ENCODE measurements at places on chromosomes 16 and 17.
A peak's percentile ranks its signal among the peaks of the same experiment; 100 is the strongest.

DNA sequence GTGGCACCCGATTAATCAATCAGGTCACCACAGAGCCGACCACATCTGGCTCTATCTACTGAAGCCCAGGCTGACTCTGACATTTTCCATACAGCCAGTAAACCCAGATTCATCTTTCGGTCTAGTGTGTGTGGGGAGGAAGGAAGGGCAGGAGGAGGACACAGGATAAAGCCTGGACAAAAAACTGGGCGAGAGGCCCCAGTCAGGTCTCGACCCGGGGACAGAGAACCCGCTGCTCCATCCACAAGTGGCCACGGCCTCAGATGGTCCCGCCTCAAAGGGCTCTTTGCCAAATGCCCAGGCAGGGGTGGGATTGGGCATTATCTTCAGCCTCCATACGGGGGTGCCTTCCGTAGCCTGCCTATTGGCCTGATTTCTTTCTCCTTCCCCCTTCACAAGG is 7.8 kb downstream of the ABR start:
- H3K27ac ChIP-seq = no peak overlapping the region
- peaks cover 75% of the 10 kb centered on the region for H3K4me1 ChIP-seq
- peaks cover 12% of the 10 kb centered on the region for H3K36me3 ChIP-seq
- H3K27me3 ChIP-seq = peaks cover 5% of the 10 kb centered on the region

DNA sequence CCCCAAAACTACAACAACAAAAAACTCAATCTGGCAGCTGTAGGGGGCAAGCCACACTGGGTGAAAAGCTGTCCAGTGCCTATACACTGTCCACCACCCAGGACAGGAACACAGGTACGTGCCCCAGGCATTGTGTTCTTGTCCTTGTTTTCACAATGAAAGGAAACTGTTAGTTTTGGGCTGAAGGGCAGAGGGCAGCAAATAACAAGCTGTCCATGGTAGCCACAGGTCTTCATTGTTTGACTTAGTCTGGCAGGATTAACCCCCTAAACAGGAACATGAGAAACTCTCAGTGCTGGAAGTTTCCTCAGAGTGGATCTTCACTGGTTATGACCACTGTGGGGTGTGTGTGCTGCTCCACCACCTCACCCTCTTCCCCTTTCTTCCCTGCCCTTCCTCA is 224.6 kb upstream of the N4BP1 start:
- H3K27me3 ChIP-seq = peaks cover 32% of the 10 kb centered on the region
- no peak for DNase-seq
- H3K4me3 ChIP-seq = no peak overlapping the region
- H3K27ac ChIP-seq = no peak overlapping the region

DNA sequence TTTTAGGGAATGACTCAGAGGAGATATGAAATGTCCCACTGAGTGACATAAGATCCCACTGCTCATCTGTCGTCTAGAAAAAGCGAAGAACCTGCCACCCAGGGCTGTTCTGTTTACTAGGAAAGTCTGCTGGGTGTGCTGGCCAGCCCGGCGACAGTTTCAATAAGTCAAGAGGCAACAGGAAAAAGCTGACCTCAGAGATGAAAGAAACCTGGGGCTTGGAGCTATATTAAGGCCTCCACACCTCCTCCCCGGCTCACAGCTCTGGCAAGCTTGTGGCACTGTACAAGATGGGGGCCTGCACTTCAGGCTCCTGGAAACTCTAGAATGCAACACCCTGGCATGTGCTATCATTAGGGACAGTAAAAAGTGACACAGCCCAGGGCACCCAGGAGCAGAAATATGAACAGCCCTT is 10.6 kb downstream of the ZFHX3 start:
- no peaks in the 10 kb centered on the region for H3K36me3 ChIP-seq
- no peak for DNase-seq
- H3K27me3 ChIP-seq = no peaks in the 10 kb centered on the region
- H3K4me3 ChIP-seq = peak overlapping the region; percentile 75
- H3K27ac ChIP-seq = peak overlapping the region; percentile 44

DNA sequence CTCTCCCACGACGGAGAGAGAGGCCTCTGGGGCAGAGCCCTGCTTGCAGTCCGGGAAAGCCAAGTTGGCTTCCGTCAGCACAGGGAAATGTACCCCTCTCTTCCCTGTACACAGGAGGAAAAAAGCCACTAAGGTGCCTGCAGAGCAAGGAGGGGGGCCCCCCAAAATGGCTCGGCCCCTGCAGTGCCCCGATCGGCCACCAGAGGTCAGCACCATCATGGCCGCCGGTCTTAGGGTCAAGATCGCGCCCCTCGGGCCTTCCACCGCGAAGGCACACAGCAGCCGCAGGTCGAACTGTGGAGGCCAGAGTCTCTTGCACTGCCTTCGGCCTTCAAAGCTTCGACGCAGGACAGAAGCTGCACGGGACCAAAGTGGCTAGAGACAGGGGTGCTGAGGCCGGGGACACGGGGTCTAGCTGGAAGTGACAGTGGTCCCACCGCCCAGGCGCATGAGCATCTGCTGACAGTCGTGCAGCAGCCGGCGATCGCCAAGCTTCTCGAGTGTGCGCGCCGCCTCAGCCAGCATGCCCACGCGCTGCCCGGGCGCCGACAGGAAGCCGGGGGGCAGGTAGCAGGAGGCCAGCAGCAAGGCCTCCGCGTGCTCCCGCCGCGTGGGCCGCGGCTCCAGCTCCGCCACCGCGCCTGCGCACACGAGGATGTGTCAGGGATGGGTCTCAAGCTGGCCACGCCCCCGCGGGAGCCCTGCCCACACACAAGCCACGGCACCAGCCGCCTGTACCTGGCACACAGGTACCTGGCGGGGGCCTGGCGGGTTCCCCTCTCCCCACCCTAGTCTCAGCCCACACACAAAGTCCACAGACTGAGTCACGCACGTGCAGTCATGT is 24.4 kb downstream of the SREBF1 start:
- peaks cover 31% of the 10 kb centered on the region for H3K4me1 ChIP-seq
- no peaks in the 10 kb centered on the region for H3K27me3 ChIP-seq
- peak; percentile 90 for DNase-seq

DNA sequence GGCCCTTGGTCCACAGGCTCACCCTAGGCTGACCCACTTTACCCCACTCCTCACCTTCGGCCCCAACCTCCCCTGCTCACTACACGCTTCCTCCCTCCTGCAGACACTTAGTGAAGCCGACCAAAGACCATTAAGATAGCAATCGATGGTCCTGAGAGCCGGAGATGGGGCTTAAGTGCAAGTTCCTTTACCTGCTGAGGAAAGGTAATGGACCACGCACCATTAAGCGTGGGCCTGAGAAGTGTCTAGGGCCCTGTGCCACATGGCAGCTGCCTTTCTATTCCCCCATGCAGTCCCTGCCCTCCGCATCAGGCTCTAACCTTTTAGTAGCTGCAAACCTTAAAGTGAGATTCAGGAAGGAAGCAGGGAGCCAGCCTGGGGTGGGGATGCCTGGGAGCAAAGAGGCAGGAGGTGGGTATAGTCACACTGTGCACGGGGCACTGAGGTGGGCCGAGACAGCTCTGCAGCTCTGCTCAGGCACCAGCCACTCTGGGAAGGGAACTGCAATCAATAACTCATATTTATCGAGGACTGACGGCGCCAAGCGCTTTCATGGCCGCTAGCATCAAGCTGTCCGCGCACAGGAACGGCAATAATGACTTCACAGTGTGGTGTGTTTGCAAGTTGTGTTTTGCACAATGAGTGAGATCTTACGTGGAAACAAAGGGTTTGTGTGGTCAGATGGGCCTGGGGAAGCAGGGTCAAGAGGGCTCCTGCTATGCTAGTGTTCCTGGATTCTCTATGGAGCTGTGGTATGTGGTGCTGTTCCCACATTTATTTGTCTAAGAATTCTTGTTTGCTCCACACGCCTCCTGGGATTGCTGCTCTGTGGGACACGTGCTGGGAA is 84.9 kb upstream of the CDC42EP4 start:
- H3K4me3 ChIP-seq = no peak overlapping the region
- no peak for DNase-seq
- peaks cover 36% of the 10 kb centered on the region for H3K36me3 ChIP-seq
- H3K27ac ChIP-seq = peak overlapping the region; percentile 76

- H3K36me3 ChIP-seq = peaks cover 66% of the 10 kb centered on the region
- no peaks in the 10 kb centered on the region for H3K27me3 ChIP-seq
- peak overlapping the region; percentile 72 for H3K27ac ChIP-seq
These were observed 26.2 kb upstream of the KLHL11 start for GRCh38 chr17:41891135-41892020.

GRCh38 chr16:49405530-49405929 is 31.9 kb downstream of the C16orf78 start:
- H3K27me3 ChIP-seq = peaks cover 13% of the 10 kb centered on the region
- H3K4me1 ChIP-seq = peaks cover 6% of the 10 kb centered on the region
- H3K27ac ChIP-seq = no peak overlapping the region
- DNase-seq = no peak
- H3K36me3 ChIP-seq = no peaks in the 10 kb centered on the region

GRCh38 chr17:49000943-49001342 is 3.8 kb downstream of the IGF2BP1 start:
- H3K27ac ChIP-seq = peak overlapping the region; percentile 97
- peaks cover 8% of the 10 kb centered on the region for H3K27me3 ChIP-seq
- no peak for DNase-seq
- H3K4me3 ChIP-seq = peak overlapping the region; percentile 97
- peaks cover 52% of the 10 kb centered on the region for H3K36me3 ChIP-seq
- H3K4me1 ChIP-seq = peaks cover 57% of the 10 kb centered on the region

DNA sequence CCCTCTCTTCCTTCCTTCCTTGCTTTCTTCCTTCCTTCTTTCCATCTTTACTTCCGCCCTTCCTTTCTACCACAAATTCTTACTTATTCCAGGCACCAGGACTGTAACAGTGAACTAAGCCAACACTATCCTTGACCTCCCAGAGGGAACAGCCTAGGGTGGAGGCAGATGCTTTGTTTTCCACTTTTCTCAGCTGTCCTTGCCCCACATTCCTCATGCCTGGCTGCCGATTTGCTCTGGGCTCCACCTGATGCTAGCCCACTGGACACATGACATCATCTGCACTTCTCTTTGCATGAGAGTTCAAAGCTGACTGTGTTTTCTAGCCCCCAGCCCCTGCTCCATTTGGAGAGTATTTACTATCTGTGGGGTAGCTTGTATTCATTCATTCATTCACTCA is 283.0 kb downstream of the MAF start:
- H3K36me3 ChIP-seq = no peaks in the 10 kb centered on the region
- no peak for DNase-seq
- no peak overlapping the region for H3K4me3 ChIP-seq
- H3K27ac ChIP-seq = no peak overlapping the region

GRCh38 chr17:79971651-79972050 is 64.0 kb downstream of the TBC1D16 start:
- H3K27me3 ChIP-seq = peaks cover 3% of the 10 kb centered on the region
- no peak overlapping the region for H3K27ac ChIP-seq
- no peak for DNase-seq
- H3K4me3 ChIP-seq = no peak overlapping the region
- peaks cover 40% of the 10 kb centered on the region for H3K36me3 ChIP-seq

GRCh38 chr17:79850571-79851460 is 11.6 kb upstream of the CBX4 start:
- H3K36me3 ChIP-seq = no peaks in the 10 kb centered on the region
- no peak overlapping the region for H3K4me3 ChIP-seq
- H3K27ac ChIP-seq = peak overlapping the region; percentile 5
- DNase-seq = no peak
- H3K4me1 ChIP-seq = peaks cover 36% of the 10 kb centered on the region
- peaks cover 48% of the 10 kb centered on the region for H3K27me3 ChIP-seq

DNA sequence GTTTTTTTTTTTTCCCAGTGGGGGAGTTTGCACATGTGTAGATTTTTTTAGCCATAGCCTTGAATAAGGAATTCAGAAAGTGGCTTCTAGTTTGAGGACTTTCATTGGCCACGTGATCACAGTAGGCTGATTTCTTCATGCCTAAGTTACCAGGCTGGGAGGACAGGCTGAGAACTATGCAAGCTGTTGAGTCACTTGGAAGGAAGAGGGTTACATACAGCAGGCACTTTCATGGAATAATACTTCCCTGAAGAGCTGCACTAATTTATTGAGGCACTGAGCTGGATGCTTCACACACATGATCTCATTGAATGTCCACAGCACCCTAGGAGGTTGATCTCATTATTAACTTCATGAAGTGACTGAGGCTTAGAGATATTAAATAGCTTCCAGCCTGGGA is 22.8 kb downstream of the PRKCB start:
- DNase-seq = no peak
- H3K4me1 ChIP-seq = peaks cover 5% of the 10 kb centered on the region
- no peak overlapping the region for H3K27ac ChIP-seq
- H3K36me3 ChIP-seq = no peaks in the 10 kb centered on the region
- H3K27me3 ChIP-seq = peaks cover 69% of the 10 kb centered on the region
- H3K4me3 ChIP-seq = no peak overlapping the region

GRCh38 chr17:60993497-60993896 is 315.8 kb downstream of the BCAS3 start:
- H3K27ac ChIP-seq = no peak overlapping the region
- H3K4me1 ChIP-seq = no peaks in the 10 kb centered on the region
- H3K4me3 ChIP-seq = no peak overlapping the region
- no peaks in the 10 kb centered on the region for H3K36me3 ChIP-seq
- no peak for DNase-seq

DNA sequence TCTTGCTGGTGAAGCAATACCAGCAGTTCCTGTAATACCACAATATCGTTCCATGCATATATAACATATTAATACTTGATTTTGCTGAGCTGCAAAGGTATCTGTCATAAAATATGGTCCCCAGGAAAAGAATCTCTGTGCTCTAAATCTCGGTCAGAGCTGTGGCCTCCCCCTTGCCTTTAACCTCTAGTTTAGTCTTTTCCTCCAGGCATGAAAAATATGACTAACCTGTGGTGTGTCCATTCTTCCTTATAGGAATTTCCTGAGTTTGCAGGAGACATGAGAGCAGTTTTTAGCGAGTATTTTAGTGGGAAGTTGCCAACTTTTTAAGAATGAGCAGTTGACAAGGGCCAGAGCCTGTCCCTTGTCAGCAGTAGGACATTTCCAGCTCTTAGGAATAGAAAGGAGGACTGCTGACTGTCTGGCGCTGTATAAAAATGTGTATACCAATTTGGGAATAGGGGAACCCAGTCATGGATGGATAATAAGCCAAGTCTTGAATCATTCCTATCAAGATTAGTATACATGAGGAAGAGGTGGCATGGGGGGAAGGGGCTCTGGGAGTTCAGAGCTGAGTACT is 8.7 kb downstream of the ATXN1L start:
- H3K27ac ChIP-seq = no peak overlapping the region
- H3K27me3 ChIP-seq = no peaks in the 10 kb centered on the region
- no peak for DNase-seq
- H3K4me1 ChIP-seq = no peaks in the 10 kb centered on the region
- H3K36me3 ChIP-seq = peaks cover 54% of the 10 kb centered on the region

Data from nephron progenitor cell (in vitro differentiated cells).